ENCODE measurements at places on chromosomes 13 and 19.

DNA sequence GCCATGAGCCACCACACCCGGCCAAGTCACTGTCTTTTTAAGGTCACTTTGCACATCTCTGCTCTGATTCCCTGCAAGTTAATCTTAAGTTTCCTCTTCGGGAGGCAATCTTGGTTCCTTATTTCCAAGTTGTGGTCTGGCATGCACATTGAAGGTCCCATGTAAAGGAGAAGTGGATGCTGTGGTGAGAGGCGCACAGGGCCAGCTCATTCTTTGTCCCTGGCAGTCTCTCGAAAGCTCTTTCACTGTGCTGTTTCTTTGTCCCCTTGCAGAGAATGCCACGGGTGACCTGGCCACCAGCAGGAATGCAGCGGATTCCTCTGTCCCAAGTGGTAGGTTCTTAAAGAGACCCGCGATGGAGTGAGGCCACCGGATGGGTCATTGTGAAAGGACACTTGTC, 16.4 kb upstream of the C19orf33 start:
- DNase-seq: no peak

DNA sequence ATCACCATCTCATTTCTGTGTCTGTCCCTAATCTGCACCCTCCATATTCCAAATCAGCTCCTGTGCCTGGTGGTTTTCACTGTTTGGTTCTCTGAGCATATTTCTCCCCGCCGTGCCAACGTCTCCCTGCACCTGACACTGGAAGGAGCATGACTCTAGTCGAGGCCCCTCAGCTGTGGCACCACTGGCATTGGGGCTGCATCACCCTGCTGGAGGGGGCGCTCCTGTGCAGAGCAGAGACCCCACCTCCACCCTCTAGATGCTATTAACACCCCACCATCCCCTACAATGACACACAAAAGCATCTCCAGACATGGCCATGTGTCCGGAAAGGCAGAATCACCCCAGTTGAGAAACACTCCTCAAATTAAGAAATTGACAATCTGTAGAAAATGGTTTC, 20.8 kb downstream of the ZSCAN5C start:
- DNase-seq: no peak

DNA sequence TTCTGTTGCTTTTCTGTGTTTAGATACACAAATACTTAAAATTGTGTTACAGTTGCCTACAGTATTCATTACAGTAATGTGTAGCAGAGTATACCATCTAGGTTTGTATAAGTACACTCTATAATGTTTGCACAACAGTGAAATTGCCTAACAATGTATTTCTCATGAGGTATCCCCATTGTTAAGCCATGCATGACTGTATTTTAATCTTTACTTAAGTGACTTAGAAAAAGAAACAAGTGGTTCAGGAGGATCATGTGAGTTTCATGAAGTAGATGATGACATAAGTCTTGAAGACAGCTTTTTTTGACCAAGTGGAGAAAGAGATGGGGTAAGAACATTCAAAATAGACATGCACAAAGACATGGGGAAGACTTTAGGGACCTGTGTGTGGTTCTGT, 8.4 kb upstream of the KCTD4 start:
- no peak for DNase-seq

GRCh38 chr19:54949412-54949811, 2.1 kb upstream of the NLRP7 start:
- no peak for DNase-seq

DNA sequence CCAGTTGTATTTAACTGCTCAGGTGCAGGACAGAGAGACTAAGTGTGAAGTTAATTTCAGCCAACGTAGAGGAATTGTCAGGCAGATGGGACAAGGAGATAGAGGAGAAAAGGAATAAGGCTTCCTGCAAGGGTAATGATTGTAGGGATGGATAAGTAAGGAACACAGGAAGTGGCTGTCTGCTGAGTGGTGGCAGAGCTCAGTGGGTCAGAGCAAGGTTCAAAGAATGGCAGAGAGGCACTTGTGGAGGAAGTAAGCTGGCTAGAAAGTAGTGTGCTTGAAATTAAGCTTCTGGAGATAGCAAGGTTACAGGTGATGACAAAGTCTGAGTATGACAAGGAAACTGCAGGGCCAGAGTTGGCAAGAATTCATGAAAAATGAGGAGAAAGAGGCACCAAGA, 47.9 kb downstream of the USPL1 start:
- DNase-seq: no peak

DNA sequence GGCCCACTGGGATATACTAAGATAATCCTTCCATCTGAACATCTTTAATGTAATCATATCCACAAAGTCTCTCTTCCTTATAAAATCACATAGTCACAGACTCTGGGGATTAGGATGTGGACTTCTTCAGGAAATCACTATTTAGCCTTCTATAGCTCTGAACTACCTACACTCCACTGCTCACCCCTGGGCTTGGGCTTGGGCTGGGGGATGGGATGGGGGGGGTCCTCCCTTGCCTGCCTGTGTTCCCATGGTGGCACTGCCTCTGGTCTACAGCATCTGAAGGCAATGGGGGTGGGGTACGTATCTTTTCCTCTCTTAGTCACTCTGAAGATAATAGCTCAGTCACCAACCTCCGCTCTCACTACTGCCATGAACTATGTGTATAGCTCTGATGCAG, 67.8 kb upstream of the SERTM1 start:
- no peak for DNase-seq

- no peak for DNase-seq
Measured at GRCh38 chr19:33445442-33446329, 72.2 kb downstream of the CEBPG start.

DNA sequence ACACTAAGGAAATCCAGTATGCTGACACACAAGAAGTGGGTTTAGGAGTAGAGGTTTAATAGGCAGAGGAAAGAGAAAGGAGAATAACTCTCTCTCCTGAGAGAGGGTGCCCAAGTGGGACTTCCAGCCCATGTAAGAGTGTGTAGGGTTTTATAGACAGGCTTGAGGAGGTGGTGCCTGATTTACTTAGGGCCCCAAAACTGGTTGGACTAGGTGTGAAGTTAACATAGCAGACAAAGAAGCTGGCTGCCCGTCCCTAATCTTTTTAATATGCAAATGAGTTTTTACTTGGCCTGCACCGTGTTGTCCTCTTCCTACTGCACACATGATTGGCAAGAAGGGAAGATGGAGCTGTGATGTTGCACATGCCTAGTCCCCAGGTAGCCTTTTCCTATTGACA, 752.5 kb upstream of the SLITRK5 start:
- DNase-seq: no peak

GRCh38 chr19:49894011-49894664, 2.5 kb downstream of the IL4I1 start:
- DNase-seq: no peak

- DNase-seq: no peak
Measured at GRCh38 chr19:38715555-38715954, 28.7 kb downstream of the CAPN12 start.

DNA sequence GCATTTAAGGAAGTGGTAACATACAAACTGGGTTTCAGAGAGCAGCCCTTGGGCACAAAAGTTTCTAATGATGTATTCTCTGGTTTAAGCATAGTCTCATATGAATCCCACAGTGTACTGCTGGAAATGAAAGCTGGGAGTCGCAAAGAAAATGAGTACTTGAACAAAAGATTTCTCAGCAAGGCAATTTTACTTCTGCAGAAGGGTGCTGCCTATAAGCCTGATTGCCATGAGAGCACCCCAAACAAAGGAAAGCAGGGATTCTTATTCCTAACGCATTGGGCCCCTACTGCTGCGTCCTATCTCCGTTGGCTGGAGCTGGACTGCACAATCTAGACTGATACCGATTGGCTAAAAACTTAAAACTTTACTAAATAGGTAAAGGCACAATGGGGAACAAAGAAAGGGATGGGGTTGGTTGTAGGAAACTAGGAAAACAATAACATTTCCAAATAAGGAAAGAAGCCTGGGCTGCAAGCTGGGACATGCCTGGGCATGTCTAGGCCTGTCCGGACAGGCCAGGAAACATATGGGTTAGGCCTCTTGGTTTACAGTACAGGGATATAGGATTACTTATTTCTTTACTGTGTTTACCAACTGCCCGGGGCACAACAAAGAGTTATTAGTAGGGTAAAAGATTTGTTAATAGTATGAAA, 27.4 kb upstream of the VN1R4 start:
- no peak for DNase-seq

DNA sequence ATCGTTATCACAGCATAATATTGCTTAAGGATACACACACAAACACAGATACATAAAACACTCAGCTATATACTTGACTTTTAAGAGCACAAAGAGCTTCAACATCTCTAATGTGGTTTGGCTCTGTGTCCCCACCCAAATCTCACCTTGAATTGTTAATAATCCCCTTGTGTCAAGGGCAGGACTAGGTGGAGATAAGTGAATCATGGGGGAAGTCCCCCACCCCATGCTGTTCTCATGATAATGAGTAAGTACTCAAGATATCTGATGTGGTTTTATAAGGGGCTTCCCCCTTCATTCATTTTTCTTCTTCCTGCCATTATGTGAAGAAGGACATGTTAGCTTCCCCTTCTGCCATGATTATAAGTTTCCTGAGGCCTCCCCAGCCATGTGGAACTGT, 481.4 kb downstream of the PCDH9 start:
- DNase-seq: no peak

- no peak for DNase-seq
Measured at GRCh38 chr19:14577885-14578427, 4.9 kb upstream of the CLEC17A start.

DNA sequence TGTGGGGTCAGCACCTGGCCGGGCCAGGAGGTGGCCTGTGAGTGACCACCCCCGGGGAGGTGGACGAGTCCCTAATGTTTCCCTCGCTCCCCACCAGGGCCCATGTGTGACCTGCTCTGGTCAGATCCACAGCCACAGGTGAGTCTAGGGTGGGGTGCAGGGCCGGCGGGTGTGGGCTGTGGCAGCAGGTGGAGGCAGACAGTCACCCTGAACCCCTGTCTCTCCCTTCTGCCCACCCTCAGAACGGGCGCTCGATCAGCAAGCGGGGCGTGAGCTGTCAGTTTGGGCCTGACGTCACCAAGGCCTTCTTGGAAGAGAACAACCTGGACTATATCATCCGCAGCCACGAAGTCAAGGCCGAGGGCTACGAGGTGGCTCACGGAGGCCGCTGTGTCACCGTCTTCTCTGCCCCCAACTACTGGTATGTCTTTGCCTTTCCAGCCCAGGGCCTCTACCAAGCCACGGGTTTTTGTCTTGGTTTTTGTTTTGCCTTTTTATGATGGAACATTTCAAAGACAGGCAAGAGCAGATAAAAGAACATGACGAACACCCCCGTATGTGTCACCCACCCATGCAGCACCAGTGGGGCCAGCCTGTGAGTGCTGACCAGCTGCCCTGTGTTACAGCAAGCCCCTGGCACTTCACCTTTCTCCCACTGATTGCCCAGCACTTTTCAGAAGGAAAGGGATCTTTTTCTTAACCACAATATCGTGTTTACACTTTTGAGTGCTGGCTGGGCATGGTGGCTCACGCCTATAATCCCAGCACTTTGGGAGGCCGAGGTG, 24.9 kb downstream of the CCDC8 start:
- no peak for DNase-seq

- no peak for DNase-seq
Measured at GRCh38 chr19:10021863-10022262, 8.6 kb downstream of the RDH8 start.

- DNase-seq: no peak
Measured at GRCh38 chr19:13118424-13119193, 545 bp downstream of the NACC1 start.

DNA sequence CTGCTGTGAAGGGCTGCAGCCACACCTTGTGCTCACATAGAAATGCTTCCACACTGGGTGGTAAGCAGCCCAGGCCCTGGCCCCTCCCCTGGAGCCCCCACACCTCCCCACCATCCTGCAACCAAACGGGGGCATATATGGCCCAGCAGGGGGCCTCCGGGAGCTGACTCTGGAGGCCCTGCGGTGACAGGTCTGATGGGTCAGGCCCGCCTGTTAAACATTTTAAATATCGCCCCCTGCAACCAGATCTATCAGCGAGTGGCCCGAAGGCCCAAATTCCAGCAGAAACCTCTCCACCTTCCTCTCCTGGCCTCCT, 48.0 kb upstream of the KATNAL1 start:
- DNase-seq: no peak

GRCh38 chr13:30466358-30466714, 600 bp upstream of the HMGB1 start:
- no peak for DNase-seq

- peak; percentile 71 for DNase-seq
Measured at GRCh38 chr19:51158474-51159129, 16.5 kb downstream of the SIGLEC7 start.

DNA sequence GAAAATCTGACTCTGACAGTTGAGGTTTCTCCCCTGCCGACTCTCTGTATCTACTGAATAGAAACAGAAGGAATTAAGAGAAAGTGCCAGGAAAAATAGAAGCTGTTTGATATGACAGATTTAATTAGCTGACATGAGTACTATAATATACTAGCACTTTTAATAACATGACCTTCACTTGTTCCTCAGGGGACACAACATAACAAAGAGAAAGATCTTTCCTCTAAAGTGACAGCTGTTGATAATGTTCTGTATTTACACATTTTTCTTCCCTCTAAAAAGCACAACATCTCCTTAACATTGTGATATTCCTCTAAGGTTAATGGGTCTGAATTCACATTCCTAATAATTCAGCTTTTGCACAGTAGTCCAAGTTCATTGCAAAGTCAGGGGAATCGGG, 1136.0 kb downstream of the PCDH17 start:
- DNase-seq: no peak
